ENCODE measurements at places on chromosomes 3 and 15.

DNA sequence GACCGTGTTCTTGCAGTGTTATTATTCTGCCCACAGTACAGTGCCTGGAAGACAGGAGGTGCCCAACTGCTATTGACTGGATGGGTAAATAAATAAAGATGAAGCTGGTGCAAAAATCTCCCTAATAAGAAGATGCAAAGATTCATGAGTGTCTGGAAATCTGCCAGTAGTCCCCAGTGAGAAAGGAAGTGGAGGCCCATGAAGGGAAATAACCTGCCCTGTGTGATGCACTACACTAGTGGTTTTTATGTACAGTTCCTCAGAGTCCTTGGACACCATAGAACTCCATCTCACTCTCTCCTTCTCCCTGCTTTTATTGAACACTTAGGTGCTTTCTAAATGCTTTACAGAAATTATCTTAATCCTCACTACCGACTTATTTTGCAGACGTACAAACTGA, 8.3 kb upstream of the SUCLG2 start:
- no peak for DNase-seq

DNA sequence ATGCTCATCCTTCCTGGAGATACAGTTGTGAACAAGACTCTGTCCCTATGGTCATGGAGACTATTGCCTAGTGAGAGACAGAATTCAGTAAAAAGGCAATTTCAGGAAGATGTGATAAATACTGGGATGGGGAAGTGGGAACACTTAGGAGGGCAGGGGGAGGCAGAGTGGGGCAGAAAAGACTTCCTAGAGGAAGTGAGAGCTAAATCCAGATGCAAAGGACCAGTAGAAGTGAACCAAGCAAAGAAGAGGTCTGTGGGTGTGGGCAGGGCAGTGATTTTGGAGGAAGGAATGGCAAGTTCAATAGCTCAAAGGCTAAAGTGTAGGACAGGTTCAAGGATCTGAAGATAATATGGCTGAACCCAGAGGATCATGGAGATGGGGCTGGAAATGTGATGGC, 68.9 kb downstream of the CD200R1L start:
- DNase-seq, result no peak

DNA sequence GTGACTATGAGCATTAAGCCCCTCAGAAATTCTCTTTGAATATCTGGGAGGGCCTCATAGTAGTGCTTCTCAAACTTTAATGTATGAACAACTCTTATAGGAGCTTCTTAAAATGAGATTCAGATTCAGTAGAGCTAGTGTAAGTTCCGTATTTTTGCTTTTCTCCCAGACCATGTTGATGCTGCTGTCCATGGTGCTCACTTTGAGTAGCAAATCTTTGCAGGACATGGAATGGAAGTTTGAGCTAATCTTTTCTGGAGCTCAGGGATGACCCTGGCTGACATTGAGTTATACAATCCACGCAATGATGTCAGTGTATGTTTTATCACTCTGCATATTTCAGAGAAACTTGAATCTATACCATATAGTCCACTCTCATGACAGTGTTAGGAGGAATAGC, 134.2 kb downstream of the OTOL1 start:
- DNase-seq, result no peak

DNA sequence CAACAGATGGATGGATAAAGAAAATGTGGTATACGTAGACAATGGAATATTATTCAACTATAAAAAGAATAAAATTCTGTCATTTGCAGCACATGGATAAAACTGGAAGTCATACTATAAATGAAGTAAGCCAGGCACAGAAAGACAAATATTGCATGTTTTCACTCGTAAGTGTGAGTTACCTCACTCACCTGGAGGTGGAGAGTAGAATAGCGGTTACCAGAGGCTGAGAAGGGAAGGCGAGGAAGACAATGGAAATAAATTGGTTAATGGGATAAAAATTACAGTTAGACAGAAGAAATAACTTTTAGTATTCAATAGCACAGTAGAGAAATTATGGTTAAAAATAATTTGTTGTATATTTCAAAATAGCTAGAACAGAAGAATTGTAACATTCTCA, 141.6 kb downstream of the EFHB start:
- no peak for DNase-seq

GRCh38 chr3:132416161-132416560, 1.1 kb upstream of the DNAJC13 start:
- no peak for DNase-seq

- no peak for DNase-seq
These were observed 30.1 kb upstream of the ATP8B4 start for GRCh38 chr15:50149090-50149489.

GRCh38 chr3:16127249-16127648, 47.2 kb upstream of the GALNT15 start:
- DNase-seq, result no peak

GRCh38 chr3:117580806-117581205, 871.2 kb downstream of the TUSC7 start:
- no peak for DNase-seq

DNA sequence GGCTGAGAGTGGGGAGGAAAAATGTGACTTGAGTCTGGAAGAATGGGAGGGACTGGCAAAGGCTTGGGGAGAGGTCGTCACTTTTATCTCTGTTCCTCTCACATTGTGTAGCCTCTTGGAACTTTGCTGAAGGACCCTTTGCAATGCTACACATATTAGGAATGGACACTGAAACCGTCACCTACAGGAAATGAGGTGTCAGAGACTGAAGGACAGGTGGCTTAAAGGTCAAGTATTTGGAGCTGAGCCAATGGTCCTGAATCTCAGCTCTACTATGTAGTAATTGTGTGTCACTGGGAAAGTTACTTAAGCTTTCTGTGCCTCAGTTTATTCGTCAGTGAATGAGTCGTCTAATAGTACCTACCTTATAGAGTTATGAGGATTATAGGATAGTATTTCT, 14.7 kb downstream of the MCTP2 start:
- no peak for DNase-seq

DNA sequence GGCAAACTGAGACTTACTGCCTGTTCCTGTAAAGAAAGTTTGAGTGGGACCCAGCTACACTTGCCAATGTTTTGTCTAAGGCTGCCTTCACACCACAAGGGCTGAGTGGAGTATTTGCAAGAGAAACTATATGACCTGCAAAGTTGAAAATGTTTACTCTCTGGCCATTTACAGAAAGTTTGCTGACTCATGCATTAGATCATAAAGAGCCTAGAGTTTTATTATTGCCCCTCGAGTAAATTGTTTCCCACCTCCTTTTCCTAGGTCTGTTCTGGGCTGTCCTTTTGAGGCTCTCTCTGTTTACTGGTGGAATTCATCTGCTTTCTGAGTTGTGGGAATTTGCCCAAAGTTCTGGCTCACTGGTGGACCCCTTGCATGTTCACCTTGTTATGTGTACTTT, 6.7 kb upstream of the PROK2 start:
- DNase-seq, result no peak

- DNase-seq, result no peak
These were observed 17.8 kb downstream of the CRTC3 start for GRCh38 chr15:90547540-90547939.

DNA sequence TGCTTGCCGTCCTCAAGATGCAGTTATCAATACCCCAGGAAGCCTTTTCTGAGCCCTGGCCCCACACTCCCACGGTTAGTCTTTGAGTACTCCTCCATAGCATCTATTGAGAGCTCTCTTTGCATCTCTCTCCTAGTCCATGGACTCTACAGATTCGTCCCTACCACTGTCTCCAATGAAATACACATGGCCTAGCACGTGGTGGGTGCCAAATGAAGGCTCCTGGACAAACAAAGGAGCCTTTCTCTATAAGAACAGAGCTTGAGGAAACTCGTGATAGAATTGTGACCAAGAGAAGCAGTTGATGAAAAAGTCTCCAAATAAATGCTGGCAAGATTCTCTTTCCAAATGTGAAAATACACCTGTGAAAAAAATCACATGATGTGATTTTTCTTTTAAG, 166.1 kb downstream of the GABRG3 start:
- DNase-seq, result no peak

DNA sequence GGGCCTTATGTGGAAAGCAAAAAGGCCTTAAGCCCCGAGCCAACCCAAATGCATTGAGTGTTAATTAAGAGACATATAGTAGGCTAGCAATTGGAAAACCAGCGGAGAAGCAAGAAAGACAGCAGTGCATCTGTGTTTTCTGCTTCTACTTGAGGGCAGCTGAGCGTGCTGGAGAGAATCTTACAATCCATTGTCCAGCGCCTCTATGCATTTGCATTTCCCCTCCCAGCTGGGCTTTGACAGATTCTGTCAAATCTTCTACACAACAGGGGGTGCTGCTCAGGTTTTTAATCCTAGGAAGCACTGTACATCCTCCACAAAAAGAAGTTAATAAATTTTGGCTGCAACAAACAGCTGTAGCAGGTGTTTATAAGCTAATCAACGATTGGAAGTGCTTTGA, 23.9 kb downstream of the SSR3 start:
- DNase-seq, result no peak

GRCh38 chr3:62300617-62301016, 72.7 kb downstream of the FEZF2 start:
- no peak for DNase-seq

DNA sequence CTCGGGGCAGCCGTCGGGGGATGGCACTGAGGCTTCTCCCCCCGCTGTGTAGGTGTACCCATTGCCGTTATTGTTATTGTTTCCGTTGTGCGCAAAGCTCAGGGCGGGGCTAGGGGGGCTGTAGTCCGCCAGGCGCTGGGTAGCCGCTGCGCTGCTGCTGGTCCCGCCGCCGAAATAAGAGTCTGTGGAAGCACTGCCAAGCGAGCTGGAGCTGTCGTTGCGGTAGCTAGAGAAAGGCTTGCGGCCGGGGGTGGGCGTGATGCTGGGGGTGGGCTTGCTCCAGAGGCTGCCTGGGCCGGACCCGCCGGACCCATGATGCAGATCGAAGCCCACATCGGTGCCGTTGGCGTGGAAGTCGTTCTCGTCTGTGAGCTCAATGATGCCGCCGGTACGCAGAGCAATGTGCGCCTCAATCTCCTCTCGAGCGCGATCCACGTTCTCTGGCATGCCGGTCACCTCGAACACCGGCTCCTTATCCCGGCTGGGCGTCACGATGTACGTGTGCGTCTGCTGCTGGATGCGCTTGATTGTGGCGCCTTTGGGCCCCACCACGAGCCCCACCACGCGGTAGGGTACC, 1.9 kb downstream of the MEX3B start:
- no peak for DNase-seq

DNA sequence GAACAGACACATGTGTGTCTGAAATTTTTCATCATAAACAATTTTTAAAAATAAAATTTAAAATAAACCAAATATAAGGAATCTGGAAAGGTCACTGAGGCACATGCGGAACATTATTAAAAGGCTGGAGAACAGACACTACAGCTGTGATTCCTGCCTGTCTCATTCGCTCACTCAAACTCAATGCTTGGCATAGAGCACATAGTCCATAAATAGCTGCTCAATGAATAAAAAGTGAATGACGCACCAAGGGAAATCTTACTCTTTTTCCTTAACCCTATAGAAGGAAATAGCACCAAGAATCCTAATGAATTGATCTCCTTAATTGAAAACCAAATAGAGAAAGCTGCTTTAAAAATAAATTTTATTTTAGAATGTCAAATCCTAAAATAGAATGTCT, 98.4 kb downstream of the FSIP1 start:
- DNase-seq, result no peak

DNA sequence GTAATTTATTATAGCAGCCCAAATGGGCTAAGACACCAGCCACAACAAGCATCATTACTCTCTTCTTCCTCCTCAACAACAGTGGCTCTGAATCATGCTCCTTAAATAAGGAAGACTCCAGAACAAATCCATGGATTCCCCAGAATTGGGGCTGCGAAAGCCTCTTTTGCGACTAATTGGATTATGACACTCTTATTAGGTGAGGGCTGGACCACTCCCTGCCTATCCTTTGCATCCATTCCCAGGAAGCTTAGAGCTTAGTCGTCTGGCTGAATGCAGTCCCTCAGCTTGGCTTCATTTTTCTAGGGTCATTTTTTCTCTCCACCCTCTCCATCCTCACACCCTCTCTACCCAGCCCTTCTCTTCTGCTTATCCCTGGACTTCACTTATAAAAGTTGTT, 227.7 kb downstream of the ZNF621 start:
- no peak for DNase-seq

DNA sequence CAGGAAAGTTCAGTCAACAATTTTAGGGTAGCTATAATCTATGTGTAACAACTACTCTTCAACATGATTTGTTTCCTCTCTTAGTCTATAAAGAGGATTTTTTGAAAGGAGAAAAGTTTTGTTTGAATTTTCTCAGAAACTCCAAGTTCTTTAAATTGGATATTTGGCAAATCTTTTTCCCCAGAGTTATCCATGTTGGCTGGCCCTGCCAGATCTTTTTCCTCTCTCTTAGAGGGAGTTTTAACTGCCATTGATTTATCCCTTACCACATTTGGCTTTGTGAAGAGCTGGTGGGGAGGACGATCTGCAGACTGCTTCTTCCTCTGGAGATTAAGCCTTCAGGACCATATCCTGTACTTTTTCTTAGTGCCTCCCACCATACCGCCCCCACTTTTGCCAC, 64.9 kb upstream of the ROPN1 start:
- DNase-seq, result no peak

DNA sequence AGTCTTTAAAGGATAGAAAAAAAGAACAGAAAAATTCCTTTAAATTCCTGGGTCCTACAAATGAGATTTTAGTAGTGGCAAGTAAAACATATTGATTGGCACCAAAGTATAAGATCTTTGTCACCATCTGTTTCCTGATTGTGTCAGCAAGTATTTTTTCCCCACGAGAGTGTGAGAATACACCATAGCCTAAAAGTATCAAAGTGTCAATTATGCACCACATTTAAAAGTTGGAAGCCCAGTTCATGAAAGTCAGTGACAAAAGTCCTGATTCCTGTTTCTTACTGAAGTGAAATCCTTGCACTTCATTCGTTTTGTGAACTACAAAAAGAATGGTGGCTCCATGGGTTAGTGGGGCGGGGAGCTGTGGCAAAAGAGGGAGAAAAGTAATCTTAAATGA, 83.8 kb upstream of the DPH6 start:
- DNase-seq, result no peak

GRCh38 chr15:91214675-91215590, 114.9 kb downstream of the SV2B start:
- no peak for DNase-seq

DNA sequence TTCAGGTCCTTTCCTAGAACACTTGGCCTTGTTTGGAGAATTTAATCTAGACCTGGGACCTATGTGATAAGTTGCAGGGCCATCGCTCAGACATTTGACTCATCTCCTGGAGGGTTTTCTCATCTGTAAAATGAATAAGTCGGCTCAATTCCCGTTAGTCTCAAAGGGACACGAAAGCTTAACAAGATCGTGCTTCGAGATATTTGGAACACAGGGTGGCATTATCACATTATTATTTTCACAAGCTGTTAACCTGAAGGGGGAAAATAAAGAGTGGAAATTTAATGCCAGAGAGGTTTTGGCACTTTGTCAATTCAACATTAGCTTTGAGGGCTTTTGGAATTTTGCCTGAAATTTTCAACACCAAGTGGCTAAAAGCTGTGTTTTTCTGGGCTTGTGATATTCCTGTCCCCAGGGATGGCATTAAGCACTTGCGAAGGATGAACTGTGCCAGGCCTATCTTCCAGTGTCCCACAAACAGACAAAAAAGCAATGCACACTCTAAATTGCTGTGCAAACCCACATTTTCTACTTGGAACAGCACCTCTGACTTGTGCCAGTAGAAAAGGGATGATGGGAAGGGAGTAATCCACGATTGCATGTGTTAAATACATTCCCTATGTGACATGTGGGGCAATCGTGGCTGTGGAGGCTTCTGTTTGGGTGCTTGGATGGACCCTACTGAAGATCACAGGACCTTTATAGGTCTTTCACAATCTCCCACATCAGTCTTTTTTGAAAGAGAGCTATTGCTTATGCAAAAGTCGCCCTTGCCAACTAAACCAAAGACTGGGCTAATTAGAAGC, 478.7 kb downstream of the MFSD1 start:
- DNase-seq, result no peak

- DNase-seq, result no peak
These were observed 47.0 kb downstream of the OCA2 start for GRCh38 chr15:28051955-28052633.

Data from iPS DF 6.9 (cell line).